Kidney tubule cell (primary cell): ENCODE measurements at places on chromosomes 11 and 22.

- DNase-seq, result no peak
Observed at GRCh38 chr11:111845276-111846028, 25.9 kb downstream of the ALG9 start.

GRCh38 chr11:113332638-113333329 lies 18.4 kb downstream of the TTC12 start:
- no peak for DNase-seq

DNA sequence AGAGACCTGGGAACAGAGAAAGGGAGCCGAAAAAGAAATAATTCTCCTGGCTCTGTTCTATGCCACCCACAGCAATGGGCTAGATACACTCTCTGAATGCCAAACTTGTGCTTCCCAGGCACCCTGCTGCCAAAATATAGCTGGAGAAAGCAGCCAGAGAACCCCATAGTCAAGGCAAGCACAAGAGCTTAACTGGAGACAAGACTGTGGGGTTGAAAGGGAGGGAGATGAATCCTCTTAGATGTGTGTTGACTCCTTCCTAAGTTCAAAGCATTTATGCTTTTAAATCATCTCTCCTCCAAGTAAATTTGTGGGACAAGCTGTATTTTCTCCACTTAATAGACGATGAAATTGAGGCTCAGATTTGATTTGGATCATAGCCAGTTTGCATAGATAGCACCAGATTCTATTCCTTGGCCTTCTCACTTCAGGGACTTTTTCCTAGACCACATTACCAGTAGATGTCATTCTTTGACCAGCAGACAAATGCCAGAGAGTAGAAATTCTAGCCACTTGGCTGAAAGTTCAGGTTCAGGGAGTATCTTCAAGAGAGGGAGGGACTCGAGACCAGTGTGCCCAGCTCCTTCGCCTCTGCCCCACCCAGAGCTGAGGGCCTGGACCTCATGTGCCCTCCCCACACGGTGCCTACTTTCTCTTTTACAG lies 16.5 kb upstream of the ETS1 start:
- DNase-seq, result no peak

GRCh38 chr11:11971906-11972547 lies 36.4 kb downstream of the DKK3 start:
- no peak for DNase-seq

- no peak for DNase-seq
Observed at GRCh38 chr11:64089493-64089892, 53.8 kb downstream of the FLRT1 start.

- no peak for DNase-seq
Observed at GRCh38 chr22:19760058-19760950, at the start of gene TBX1. TSS of gene TBX1 (plus strand) at chr22:19760778. CDS start at chr22:19760844, 66 bp downstream.

- DNase-seq, result no peak
Observed at GRCh38 chr22:25569983-25570382, 5.5 kb downstream of the GRK3 start.
